Stimulated activated CD4-positive, alpha-beta T cell treated with anti-CD3 and anti-CD28 coated beads, Interleukin-15, amount 100 ng/mL, for 1 hour (primary cell): ENCODE measurements at places on chromosomes 6 and 20.

DNA sequence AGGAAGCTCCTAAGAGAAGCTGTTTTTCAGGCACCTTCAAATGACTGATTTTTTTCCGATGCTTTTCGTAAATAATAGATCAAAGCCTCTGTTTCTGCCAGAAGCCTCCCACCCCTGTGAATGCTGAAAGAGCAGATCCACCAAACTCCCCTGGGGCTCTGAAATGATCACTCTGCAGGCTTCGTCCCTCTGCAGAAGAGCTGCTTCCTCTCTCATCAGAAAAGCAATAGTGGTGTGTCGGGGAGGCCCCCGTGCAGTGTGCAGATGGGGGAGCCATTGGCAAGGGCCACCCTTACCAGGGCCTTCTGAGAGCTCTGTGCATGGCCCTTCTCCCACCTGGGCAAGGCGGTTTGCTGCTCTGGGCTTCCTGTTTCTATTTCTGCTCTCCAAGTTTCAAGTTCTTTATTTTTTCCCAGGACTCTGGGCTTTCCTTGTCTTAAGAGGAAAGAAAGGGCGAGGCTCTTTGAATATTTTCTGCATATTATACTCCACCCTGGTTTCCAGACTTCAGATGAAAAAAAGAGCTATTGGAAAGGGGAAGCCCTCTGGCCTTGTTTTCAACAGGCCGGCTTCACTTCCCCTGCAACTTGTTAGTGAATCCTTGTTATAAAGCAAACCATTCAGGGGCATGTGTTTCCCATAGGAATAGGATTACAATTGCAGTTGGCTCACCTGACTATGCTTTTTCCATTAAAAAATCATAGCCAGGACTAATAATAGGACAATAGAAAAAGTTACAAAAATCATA is 155.2 kb downstream of the TTLL2 start:
- no peak for DNase-seq

GRCh38 chr20:20241976-20242375 is 125.9 kb upstream of the INSM1 start:
- DNase-seq, result no peak

GRCh38 chr20:20814685-20815084 is 102.2 kb upstream of the RALGAPA2 start:
- DNase-seq, result no peak

- DNase-seq, result no peak
Measured at GRCh38 chr20:60680554-60680953, 571.5 kb upstream of the CDH4 start.

- DNase-seq, result peak; percentile 3
Measured at GRCh38 chr20:49045440-49046086, 549 bp upstream of the CSE1L start.

DNA sequence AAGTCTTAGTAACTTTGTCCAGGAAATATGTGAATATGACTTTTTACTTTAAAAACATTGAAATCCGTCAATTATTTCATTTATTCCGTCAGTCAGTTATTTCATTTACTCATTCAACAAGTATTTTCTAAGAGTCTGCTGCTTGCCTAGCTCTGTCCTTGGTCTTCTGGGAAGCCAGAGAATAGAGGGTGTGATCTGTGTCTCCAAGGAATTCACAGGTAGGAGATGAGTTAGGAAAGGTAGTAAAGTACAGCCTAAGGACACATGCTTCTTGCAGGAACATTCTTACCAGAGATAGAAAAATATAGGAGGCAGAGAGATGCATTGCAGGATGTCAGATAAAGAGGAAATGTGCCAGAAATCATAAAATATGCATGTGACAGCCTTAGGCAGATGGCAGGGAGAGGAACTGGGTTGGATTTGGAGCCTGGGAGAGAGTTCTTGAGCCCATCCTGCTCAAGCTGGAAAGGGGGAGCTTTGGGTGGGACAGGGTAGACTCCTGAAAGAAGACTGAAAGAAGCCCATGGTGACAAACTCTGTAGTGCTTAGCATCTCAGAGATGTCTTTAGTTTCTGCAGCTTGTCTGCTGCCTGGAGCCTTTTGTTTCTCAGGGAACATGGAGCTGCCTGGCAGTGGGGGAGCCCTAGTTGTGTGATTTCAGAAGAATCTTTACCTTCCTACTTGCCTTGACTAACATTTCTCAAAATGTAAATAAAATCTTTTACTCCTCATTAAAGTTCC is 3.5 kb downstream of the SH3BGRL2 start:
- no peak for DNase-seq

- DNase-seq, result no peak
Measured at GRCh38 chr6:113813142-113813541, 44.0 kb upstream of the MARCKS start.

- no peak for DNase-seq
Measured at GRCh38 chr20:16284385-16285100, 288.7 kb downstream of the KIF16B start.

DNA sequence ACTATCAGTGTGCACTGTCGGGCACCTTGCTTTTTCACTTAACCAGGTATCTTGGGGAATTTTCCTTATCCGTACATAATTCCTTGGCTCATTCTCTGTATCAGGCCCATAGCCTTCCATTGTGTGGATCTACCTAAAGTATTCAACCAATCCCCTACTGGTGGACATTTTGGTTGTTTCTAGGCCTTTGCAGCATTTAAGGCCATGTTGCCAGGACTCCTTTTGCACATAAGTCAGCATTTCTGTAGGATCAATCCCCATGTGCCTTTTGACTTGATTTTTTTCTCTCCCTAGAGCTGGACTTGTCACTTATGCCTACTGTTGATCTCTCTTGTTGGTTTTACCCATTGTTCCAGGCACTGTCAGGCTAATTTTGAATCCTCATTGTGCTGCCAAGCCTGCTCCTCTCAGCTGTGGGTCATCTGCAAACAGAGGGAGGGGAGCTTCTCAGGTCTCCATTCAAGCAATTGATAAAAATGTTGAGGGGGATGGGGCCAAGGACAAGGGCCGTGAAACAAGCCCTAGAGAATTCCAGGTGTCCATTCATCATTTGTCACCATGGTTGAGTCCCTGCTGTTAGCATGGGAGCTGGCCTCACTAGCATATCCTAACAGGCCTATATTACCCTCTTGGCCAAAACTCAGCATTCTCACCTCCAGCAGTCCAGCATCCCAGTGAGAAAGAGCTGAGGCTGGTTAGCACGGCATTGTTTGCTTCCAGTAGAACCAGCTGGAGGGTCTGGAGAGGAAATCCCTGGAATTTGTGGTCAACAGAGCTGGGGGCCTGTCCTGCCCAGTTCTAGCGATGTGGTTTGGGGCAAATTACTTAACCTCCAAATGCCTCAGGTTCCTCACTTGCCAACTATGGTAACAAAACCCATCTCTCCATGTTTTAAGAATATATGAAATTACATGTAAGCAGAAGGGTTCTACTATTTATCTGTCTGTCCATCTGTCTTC is 178.4 kb downstream of the MRPL14 start:
- DNase-seq, result no peak

DNA sequence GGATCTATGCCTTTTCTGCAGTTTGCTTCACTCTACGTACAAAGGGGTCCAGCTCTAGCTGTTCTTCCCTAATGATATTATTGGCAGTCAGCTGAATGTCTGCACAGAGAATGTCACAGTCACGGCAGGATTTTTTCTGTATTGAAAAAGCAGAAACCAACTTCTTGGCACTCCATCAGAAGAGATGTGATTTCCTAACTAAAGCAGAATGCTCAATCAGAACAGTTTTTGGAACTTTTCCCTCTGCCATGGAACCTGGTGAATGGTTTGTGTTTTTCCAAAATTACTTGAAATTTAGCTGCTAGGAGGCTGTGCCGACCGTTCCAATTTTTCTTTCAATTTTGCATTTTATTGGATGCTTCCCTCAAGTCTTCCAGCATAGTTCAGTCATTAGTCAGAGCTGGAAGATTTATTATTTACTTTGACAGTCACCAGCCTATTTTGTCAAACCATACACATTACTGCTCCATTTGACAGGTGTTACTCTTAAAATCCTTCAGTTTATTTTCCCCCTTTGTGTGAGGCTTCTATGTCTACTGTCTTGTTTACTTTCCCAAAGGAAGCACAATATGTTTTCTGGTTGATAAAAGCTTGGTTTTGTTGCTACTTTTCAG is 259.6 kb upstream of the EPHA7 start:
- no peak for DNase-seq

DNA sequence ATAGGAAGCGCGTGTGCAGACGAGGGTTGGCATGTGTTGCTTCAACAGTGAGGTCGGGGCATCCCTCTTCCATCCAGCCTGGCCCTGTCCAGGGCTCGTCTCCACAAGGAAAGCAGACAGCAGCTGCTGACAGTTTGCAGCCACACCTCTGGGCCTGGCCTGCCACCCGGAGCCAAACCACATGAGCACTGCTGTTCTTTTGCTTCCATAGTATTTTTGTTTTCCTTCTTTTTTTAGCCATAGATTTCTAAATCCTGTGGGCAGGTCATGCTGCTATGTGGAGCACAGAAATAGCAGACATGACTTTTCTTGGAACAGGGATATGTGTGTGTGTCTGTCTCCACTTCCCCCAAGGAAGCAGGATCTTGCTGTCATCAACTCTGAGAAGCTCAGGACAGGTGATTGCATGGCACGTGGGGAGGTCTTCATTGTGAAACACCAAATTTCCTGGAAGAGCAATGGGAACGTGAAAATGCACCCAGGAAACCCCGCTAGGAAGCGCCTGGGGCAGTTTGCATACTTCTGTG is 167.4 kb downstream of the DTNBP1 start:
- no peak for DNase-seq

DNA sequence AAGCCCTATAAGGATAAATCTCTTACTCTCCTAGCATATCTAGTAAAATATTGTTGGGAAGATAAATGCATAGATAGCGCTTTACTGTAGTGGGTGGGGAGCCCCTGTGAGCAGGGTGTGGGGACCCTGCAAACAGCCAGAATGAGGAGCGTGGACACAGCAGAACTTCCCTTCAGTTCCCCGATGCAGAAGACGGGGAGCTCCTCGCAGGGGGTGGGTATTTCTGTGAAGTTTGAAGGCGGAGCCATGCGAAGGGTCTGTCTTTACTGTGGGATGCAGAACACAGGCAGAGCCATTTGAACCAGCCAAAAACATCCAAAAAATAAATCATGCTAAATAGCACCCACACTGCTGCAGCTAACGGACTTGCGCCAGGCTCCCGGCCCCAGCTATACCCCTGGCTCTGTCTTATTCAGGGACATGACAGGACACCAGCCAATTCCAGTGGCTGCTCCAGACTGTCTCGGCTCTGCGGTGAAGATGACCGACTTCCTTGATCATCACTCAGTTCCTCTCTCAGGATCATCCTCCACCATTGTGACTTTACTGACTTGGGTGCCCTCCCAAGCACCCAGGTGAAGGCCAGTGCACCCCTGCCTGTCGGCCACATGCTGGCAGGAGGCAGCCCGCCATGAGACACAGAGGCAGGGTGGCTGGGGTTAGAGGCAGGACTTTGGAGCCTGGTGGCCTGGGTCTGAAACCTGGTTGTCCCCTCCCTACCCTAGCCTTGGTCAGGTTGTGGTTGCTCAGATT is 134.5 kb downstream of the SMOC2 start:
- DNase-seq, result no peak

GRCh38 chr6:98041056-98041455 is 758.0 kb upstream of the MMS22L start:
- no peak for DNase-seq

GRCh38 chr6:151716526-151716932 is 91.0 kb upstream of the ESR1 start:
- no peak for DNase-seq

- no peak for DNase-seq
Measured at GRCh38 chr6:7377961-7378360, 11.6 kb downstream of the CAGE1 start.

- no peak for DNase-seq
Measured at GRCh38 chr20:63086421-63087235, 79.9 kb upstream of the BHLHE23 start.

DNA sequence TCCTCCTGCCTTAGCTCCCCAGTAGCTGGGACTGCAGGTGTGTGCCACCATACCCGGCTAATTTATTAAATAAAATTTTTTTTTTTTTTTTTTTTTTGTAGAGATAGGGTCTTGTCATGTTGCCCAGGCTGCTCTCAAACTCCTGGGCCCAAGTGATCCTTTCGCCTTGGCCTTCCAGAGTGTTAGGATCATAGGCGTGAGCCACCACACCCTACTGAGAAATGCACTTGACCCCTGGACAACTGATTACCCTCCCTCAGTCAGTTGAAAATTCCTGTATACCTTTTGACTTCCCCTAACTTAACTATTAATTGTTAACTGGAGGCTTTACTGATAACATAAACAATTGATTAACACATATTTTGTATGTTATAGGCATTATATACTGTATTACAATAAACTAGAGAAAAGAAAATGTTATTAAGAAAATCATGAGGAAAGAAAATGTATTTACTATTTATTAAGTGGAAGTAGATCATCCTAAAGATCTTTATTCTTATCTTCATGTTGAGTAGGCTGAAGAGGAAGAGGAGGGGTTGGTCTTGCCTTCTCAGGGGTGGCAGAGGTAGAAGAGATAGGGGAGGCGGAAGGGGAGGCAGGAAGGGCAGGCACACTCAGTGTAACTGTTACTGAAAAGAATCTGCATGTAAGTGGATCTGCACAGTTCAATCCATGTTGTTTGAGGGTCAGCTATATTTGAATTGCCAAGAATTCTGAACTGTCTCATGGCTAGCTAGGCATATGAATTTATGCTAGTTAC is 104.3 kb downstream of the FARS2 start:
- DNase-seq, result no peak

DNA sequence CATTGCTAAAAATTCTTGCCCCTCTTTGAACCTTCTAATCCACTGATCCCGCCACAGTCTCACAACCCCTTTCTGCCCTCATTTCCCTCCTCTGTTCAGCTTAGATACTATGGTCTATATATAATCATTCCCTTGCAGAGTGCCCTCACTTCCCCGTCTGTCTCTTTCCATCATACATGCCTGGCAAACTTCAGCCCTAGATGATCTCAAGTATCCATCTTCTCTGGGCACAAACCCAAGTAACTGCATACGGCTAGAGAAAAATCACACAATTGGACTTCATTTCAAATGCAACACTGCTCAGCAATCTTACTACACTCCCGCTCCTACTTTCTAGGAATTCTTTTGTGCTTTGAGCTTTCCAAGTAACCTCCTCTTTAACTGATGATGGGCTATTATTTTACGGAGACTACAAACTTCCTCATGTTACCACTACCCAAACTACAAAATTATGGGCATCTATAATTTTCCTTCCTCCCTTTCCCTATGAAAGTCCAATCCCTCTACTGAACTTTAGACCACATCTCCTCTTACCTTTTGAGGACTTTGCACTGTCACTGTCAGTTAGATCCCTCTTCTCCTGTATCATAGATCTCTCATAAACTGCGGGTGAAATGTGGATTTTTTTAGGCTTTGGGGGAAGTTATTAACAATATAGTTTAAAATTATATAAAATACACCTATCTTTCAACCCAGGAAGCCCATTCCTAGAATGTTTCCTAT is 135.6 kb downstream of the BTBD9 start:
- DNase-seq, result no peak

GRCh38 chr6:96302991-96303390 is 218.6 kb upstream of the UFL1 start:
- DNase-seq, result no peak

DNA sequence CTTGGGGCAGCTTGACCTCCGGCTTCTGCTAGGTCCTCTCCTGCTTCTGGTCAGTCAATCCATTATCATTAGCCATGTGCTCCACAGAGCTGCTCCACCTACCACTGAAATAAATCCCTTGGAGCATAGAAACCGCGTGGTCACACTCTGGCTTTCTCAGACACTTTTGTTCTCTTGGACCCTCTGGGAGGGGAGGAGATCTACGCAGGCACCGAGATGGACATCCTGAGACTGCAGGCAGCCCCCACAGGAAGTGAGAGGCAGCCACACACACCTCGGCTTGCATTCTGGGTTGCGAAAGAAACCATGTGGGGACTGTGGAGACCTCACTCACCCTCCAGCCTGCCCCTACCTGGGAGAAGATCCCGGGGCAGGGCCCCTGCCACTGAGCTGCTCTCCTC is 79.5 kb downstream of the FYN start:
- DNase-seq, result no peak

- DNase-seq, result no peak
Measured at GRCh38 chr20:23782366-23782983, 31.7 kb upstream of the CST1 start.
